Immature natural killer cell (primary cell): ENCODE measurements at places on chromosomes 3 and 15.

GRCh38 chr15:64854041-64854440, 12.3 kb downstream of the PLEKHO2 start:
- DNase-seq: no peak

- peak; percentile 39 for DNase-seq
Measured at GRCh38 chr3:129650256-129650872, 43.9 kb upstream of the PLXND1 start.

DNA sequence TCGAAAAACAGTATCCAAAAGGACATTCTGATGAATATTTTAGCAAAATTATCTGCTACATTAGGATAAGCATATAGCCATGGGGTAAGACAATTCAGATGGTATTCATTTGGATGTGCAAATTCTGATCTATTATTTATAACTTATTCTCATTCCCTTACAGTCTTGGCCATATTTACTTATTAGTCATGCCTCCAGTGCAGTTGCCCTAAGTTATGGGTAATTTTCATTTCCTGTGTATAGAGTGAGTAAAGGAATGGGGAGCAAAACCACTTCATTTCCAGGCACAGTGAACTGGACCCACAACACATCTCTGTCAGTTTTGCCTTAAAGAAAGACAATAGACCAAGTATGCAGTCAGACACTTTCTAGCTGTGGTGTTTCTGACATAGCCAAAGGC, 134.3 kb downstream of the POLQ start:
- DNase-seq: no peak

- no peak for DNase-seq
Measured at GRCh38 chr3:25259871-25260270, 168.2 kb upstream of the RARB start.

DNA sequence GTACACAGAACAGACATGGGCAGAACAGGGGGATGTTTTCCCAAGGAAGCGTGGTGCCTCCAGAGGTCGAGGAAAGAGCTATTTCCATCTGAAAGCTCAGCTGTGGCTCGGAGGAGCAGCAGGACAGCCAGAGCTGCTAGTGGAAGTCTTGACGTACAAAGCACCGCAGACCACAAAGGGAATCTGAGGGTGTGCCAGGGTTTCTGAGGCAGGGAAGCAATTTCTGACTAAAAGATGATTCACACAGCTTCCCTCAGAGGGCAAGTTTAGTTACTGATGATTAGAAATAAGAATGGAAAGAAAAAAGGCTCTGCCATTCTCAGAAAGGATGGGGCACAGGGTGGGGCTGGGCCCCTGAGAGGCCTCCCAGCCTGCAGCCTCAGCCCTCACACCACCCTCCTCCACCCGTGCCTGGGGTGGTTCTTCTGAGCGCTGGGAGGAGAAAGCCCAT, 45.8 kb upstream of the SEC13 start:
- no peak for DNase-seq

GRCh38 chr15:53837263-53837662, 77.8 kb upstream of the WDR72 start:
- DNase-seq: no peak

- no peak for DNase-seq
Measured at GRCh38 chr15:43249236-43249635, 17.5 kb downstream of the TGM5 start.

DNA sequence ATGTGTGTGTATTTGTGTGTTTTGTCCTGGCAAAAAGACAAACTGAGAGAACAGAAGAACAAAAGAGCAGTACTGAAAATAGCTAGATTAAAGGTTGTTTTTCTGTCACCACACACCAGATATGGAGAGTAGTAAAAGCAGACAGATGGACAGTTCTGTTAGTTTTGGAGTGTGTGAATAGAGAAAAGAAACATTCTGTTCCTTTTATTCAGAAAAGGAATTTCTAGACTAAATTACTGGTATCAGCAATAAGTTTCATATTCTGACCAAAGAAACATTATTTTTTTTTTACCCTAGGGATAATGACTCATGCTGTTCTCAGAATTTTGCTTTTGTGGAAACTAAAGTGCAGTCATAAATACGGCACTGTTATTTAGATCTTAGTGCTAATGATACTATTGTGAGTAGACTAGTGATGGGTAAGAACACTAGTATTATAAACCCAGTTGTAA, 32.9 kb downstream of the PIK3CA start:
- no peak for DNase-seq

- no peak for DNase-seq
Measured at GRCh38 chr15:31212326-31213080, 111.0 kb upstream of the TRPM1 start.

DNA sequence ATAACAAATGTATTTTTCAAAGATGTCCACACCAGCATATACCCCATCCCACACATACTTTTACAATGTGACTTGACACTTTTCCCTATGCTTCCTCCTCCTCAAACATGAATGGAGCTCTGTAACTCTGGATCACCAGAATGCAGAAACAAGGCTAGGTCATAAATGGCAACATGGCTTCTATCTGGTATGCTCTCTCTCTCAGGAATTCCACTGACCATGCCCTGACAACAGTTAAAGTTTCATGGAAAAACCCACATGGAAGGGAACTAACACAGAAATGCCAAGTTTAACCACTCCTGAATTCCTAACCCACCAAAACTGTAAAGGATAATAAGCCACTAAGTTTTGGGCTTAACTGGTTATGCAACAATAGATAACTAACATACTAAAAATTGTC, 19.9 kb downstream of the MYO9A start:
- no peak for DNase-seq

DNA sequence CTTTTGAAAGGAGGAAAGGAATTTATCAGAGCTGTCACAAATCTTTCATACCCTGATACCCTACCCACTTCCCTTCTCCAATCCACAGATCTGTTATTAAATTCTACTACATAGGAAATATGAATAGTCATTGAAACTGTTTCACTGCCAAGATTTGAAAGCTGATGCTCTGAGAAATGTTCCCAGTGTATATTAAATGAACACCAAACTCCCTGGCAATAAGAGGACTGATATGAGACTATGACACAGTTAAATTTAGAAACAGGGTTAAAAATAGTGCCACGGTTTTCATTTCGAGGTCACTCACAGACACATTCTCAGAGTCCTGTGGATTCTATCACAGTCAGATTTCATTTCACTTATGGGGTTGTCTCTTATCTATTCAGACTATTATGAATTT, 27.2 kb upstream of the GBE1 start:
- DNase-seq: no peak

DNA sequence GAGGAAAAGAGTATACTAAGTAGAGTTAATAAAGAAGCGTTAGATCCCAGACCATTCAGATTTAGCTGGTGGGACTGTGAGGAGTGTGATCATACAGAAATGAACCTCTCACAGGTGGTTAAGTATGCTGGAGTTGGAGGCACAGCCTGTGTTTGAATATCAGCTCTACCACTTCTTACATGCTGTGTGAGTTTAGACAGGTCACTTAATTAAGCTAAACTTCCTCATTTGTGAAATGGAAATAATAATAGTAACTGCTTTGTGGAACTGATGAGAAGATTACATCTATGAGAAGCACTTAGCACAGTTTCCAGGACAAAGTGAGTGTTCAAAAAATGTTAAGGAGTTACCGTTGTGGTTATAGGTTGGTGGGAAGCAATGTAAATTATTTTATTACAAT, 8.4 kb downstream of the ACP3 start:
- no peak for DNase-seq

GRCh38 chr3:38307599-38307998, 25.5 kb downstream of the SLC22A14 start:
- DNase-seq: no peak

GRCh38 chr3:22704571-22705354, 498.4 kb upstream of the UBE2E2 start:
- no peak for DNase-seq

- DNase-seq: peak; percentile 58
Measured at GRCh38 chr3:106609666-106610301, 741.0 kb upstream of the CBLB start.

- DNase-seq: no peak
Measured at GRCh38 chr15:78629031-78629715, 8.4 kb upstream of the CHRNA3 start.

- DNase-seq: peak; percentile 74
Measured at GRCh38 chr3:56790016-56790821, 11.5 kb downstream of the ARHGEF3 start.

- DNase-seq: no peak
Measured at GRCh38 chr15:50057905-50058639, 61.0 kb downstream of the ATP8B4 start.

- no peak for DNase-seq
Measured at GRCh38 chr3:114057011-114057347, 442 bp downstream of the QTRT2 start.

DNA sequence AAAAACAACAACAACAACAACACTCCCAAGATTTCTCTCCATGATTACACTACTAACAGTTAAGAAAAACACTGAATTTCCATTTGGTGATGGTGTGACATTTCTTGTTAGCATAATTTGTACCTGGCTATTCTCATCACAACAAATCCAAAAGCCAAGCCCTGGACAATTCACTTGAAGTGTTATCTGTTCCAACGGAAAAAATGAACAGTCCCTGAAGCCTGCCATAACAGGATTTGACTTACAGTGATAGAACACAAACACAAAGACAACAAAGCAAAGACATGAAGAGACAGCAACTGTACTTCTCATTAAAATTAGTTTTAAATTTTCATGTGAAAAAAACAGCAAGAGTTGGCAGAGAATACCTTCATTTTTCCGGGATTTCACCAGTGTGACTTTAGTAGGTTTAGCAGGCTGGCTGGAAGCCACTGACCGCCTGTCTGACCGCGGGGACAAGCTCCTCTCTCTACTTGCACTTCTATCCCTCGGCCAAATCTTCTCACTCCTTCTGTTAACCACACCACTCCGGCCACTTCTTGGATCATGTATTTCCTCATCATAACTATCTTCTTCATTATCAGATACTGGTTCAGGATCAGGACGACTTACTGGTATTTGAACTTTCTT, 56.3 kb downstream of the TJP1 start:
- no peak for DNase-seq

DNA sequence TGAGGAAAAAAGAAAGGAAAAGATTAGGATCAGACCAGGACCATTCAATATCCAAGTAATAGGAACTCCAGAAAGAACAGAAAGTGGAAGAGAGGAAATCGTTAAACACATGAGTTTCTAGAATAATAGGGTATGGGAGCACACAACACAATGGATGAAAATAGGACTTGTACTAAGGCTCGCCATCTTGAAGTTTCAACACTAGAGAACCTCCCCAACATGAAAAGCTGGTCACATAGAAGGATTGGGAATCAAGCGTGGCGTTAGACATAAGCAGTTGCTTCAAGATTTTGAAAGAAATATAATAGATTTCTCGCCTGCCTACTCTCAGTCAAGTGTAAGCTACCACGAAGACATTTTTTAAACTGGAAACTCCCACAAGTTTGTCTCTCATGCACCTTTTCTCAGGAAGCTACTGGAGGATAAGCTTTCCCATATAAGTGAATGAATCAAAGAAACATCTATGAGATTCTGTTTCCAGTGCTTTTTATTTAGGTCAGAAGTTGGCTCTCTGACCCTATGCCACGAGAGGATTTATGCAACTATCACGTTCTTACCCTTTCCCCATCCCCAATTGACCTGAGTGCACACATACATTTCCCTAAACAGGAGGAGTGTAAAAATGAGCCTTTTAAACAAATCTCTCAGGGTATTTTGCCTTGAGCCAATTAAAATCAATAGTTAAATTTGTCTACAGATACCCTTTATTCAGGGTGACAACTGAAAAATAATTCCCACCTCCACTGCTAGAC, 45.2 kb downstream of the GHSR start:
- no peak for DNase-seq

- no peak for DNase-seq
Measured at GRCh38 chr15:90003736-90004135, 2.6 kb downstream of the ZNF710 start.

DNA sequence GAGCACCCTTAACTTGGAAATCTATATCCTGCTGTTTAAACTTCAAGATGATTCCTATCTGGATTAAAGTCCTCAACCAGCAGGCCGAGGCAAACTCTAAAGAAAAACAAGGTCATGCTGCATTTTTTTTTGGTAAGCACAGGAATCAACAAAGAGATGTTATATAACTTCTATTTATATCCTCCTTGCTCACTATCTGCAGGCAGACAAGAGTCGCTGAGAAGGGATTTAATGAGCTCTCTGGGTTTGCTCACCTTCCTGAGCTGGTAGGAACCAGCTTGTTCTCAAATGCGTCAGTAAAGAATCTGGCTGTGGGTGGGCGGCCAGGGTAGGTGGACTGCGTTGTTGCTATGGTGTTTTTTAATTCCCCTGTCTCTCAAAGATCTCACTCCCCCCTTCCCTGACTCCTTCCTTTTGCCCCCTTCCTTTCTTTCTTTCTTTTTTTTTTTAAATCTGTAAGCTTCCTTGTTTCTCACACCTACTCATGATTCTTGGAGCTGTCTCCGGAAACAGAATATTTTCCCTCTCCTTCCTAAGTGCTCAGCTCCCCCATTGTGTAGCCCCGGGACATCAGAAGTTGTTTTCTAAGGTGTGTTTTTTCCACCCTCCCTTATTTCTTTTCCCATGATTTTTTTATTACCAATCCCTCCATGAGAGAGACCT, 228.8 kb upstream of the BHLHE40 start:
- peak; percentile 68 for DNase-seq

GRCh38 chr3:11514191-11514821, 129.4 kb downstream of the VGLL4 start:
- no peak for DNase-seq

- DNase-seq: no peak
Measured at GRCh38 chr15:60155661-60156060, 151.6 kb downstream of the FOXB1 start.

DNA sequence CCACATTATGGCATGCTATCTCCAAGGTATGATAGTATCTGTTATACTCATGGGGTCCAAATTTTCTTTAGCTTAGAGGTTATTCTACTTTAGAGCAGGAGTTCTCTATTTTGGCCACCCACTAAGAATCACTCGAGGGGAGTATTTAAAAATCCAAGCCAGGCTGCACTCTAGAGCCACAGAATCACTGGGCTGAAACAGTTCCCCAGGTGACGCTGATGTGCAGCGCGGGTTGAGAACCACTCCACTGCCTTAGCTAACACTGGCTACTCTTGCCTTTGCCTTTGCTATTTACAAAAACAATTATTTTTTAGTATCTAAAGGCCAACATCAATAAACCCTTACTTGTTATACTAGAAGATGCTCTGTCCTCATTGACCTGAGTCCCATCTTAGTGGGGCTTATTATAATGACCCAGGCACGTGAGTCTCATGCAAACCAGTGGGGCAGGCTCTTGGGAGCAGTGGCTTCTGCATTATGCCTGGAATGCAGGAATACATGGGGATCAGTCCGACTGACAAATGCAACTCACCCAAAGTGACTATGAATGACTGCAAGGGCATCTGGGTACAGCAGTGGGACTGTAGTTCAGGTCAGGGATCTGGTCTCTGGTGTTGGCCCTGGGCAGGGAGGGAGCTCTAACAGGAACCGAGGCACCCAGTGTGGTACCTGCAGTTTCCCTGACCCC, 21.7 kb upstream of the CGNL1 start:
- DNase-seq: no peak
